ENCODE measurements at places on chromosomes 7 and 10.

DNA sequence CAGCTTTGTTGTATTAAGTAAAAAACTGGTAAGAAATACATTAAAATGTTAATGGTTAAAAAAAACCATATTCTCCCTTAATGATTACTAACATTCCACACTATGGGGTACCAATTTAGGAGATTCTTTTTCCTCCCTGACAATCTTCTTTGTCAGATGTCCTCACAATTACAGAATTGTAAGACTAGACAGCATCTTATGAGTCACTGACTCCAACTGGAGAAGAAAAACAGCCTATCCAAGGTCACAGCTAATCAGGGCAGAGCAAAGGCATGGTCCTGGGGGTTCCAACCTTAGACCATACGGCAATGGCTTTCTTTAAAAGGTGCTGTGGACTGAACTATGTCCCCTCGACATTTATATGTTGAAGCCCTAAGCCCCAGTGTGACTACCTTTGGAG lies 127.6 kb downstream of the DLG5 start:
- no peak for DNase-seq

DNA sequence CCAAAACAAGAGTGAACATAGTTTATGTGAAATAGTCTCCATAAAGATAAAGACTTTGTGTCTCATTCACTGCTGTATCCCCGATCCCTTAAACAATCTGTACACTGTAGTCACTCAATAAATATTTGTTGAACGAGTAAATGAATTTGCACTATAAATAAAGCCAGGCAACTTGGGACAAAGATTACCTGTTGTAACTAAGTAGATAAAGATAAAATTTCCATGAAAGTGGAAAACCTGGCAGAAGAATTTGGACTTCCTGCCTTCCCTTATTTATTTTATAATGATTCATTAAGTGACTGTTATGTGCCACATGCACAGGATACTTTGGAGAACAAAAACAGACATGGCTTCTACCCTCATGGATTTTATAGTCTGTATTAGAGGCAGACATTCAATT lies 277.7 kb upstream of the KAT6B start:
- DNase-seq = no peak

GRCh38 chr7:98418271-98418635 lies 17.4 kb upstream of the BAIAP2L1 start:
- DNase-seq = no peak

- DNase-seq = no peak
Measured at GRCh38 chr7:20595971-20596370, 19.5 kb upstream of the ABCB5 start.

GRCh38 chr10:10811562-10811961 lies 206.1 kb upstream of the CELF2 start:
- DNase-seq = no peak

DNA sequence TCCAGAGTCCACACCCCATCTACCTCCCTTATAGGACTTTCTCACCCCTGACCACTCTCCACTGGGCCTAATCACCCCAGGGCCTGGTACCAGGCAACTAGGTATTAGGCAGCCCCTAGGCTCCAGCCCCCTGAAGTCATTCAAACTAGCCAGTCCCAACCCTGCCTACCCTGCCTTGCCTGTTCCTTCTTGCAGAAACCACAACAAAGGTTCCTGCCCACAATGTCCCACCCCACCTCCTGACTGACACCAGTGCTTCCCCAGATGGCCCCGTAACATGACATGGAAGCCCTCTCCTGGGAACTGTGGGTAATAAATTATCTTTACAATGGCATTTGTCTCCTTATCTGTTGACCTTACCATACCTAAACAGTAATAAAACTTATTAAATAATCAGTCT lies 100.6 kb upstream of the PDE1C start:
- DNase-seq = no peak

GRCh38 chr7:102214477-102215072 lies 72.1 kb upstream of the SH2B2 start:
- no peak for DNase-seq

- no peak for DNase-seq
Measured at GRCh38 chr7:91559947-91560346, 295.7 kb downstream of the FZD1 start.

- no peak for DNase-seq
Measured at GRCh38 chr10:15695852-15696251, 23.9 kb downstream of the ITGA8 start.

DNA sequence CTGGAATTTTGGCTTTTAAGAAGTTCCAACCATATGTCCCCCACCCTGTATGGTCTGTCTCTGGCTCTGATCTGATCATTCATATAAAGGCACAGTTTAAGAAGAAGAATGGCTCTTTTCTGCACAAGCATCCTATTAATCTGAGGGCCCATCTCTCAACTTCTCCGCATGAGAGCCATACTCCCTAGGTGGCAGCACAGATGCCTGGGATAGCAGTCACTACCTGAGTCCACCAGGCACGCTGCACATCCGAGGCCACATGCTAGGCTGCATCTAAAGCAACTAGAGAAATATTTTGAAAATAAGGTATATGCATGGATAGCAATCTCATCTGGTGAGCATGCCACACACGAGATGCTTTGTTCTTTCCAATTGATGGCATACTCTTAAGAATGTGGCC lies 565.5 kb downstream of the PARD3 start:
- no peak for DNase-seq

DNA sequence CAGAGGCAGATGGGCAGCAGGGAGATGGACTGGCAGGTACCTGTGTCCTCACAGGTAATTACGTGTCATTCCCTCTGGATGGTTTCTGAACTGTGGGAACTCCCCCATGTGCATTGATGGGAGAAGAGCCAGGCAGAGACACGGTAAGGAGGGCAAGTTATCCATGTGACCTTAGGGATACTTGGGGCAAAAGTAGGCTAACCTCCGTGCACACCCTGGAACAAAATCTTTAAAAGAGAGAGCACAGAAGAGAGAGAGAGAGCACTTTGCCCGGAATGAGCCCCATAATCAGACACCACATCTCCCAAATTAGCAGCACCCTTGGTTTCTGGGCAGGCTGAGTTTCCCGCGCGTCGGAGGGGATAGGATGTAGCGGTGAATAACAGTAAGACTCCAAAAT lies 423.2 kb downstream of the PAXIP1 start:
- no peak for DNase-seq

- no peak for DNase-seq
Measured at GRCh38 chr10:43403911-43404703, 4.9 kb downstream of the HNRNPF start.

- no peak for DNase-seq
Measured at GRCh38 chr10:130928306-130928705, 383.2 kb downstream of the TCERG1L start.

DNA sequence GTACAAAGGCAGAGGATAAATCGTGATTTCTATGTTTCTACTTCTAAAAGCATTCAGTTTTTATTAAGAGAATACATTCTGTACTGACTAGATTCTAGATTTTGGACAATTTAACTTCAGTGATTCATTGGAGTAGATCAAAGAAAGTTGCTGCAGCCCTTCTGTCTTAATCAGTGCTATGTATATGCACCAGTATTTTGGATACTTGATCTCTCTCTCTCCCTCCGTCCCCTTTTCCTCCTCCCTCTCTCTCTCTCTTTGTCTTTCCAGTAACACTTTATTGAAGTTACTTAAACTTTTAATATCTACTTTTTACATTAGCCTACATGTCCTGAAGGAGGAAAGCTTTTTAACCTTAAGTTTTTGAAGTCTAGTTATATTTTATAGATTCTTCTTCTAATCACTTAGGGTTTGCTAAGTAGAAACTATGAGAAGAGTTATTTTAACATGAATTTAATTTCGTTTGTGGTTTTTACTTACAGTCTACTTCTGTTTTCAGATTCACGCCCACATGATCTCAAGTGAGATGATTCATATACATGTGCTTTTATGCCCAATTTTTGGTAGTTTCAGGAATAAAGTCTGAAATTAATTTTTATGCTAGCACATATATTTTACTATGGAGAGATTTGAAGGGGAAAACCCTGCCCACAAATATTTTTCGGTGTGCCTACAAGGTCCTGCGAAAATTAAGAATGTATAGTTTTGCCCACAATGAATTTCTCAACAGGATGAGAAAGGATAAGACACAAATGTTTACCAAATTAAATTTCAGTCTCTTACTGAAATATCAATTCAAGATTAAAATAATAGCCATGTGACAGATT lies 9.1 kb downstream of the MDFIC start:
- no peak for DNase-seq

DNA sequence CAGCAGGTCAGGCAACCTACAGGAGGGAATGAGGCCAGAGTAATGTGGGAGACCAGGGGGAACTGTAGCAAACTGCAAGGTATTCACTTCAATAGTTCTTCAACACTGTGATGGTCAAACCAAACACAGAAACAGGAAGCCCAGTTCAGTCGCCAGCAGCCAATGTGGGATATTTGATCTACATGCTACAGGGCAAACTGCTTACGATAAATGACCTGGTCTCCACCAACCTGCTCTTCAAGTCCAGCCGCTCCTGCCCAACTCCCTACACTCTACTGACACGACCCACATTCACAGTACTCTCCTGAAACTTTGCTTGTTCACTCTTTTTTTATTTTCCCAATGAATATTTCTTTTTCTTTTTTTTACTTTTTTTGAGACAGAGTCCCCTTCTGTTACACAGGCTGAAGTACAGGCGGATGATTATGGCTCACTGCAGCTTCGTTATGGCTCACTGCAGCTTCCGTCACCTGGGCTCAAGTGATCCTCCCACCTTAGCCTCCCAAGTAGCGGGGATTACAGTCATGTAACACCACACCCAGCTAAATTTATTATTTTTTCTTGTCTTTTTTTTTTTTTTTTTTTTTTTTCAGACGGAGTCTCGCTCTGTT lies 42.1 kb downstream of the MDH2 start:
- DNase-seq = no peak

- DNase-seq = no peak
Measured at GRCh38 chr7:137626469-137627067, 220.2 kb downstream of the DGKI start.

GRCh38 chr7:123796568-123796967 lies 47.8 kb upstream of the WASL start:
- no peak for DNase-seq

DNA sequence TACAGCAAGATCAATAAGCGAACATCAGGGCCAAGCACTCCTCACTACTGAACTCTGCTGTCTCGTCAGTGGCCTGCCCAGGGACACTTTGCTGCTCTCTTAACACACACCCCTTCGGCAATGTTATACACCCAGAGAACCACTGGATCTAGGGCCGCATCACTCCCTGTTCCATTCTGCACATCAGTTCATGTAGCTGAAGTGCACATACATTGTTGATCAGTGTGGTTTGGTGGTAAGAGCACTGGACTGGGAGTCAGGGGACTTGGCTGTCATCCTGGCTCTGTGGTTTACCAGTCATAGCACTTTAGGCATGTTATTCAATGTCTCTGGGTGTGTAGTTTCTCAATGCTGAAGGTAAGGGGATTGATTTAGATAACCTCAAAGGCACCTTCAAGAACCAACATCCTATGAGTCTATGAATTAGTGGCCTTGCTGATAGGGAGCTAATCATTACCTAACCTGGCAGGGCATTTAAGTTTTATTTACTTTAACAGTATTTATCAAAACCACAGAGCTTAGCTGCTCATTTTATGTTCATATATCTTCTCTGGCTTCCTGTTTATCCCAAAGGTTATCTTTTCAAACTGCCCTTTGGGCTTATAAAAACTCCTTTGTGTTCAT lies 24.8 kb downstream of the DUSP5 start:
- DNase-seq = no peak

DNA sequence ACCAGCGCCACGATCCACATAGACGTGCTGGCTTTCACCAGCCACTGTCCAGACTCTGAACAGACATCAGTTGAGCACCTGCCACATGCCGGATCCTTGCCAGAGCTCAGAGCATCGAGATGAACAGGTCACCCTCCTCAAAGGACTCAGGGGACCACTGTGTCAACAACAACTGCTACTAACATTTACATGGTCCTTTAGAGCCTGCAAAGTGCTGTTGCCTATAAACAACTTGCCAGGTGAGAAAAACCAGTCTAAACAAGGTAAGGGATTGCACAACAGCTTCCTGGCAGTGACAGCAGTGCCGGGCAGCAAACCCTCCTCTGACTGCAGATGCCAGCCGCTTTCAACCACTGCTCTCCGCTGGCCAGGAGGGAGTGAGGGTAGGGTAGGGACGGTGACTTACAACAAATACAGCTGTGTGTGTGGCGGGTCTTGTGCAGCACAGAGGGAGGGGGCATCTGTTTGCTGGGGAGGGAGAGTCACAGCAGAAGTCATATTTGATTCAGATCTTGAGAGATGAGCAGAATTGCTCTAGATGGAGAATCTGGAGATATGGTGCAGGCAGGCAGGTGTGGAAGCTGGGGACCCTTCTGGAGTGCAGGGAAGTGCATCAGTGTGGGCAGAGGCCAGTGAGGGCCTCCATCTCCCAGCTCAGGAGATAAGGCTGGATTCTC lies 32.8 kb upstream of the RHEB start:
- DNase-seq = no peak

DNA sequence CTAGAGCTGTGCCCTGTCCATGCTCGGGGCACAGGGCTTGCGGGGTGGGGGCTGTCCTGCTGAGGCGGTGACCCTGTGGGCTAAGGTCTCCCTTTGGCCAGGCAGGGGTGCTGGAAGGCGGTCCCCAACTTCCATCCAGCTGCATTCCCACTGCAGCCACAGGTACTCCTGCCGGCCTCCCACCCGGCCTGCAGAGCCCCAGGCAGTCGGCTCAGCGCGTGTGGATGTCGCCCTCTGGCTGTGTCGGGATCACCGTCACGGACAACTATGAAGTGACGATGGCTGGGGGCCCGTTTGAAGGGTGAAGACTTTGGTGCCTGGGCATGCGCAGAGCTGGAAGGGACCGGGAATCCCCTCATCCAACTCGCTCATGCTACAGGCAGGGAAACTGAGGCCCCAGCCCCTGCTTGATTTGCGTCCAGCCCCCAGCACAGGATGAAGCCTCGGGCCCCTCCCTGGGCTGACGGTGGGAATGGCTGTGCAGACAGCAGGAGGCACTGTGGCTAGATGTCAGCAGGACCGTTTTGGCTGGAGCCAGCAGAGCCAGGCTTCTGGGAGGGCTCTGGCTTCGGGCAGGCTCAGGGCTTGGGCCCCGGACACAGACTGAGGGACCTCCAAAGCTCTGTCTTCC lies 2.3 kb upstream of the TMEM184A start:
- DNase-seq = no peak

DNA sequence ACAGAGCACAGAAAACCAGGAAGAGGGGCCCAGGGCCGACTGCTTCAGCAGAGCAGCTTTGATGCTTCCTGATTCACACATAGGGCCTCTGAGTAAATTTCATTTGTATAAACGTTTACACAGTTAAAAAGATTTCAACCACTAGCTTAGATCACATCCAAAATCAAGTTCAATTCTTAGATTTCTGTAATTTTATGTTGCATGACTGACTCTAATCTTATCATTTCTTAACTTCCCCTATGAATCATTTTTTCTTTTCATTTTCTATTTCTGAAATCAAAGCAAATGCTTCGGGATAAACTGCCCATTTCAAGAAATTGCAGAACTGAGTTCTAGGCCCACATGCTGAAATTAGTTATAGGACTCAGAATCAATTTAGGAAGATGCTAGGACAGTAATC lies 224.7 kb downstream of the INHBA start:
- DNase-seq = no peak

- no peak for DNase-seq
Measured at GRCh38 chr10:71274901-71275796, 43.9 kb upstream of the SLC29A3 start.

Data from activated naive CD4-positive, alpha-beta T cell (primary cell).